A549 treated with ZK216348 at 1 μM for 4 hours (cell line): ENCODE measurements at places on chromosomes 1 and 21. TPM values are rescaled to one million over a fixed set of nuclear protein-coding genes. Genes with fewer than 3 reads are reported as not detected.

Gene FAM151A
- total RNA-seq, result 0.12 to 0.15 TPM in 2 of 5 replicates, not detected in the others

Gene BCL2L15
- total RNA-seq, result 0.64 to 2.0 TPM (median 0.86 TPM) in 5 replicates

Gene BRINP3
- total RNA-seq, result not detected in 5 replicates

Gene TMOD4
- 0.66 to 0.74 TPM in 2 of 5 replicates, not detected in the others for total RNA-seq

Gene FAM43B
- 2.3 to 6.5 TPM (median 4.9 TPM) in 5 replicates for total RNA-seq

Gene C8B
- not detected in 5 replicates for total RNA-seq

Gene A3GALT2
- not detected in 5 replicates for total RNA-seq

Gene TLCD4
- total RNA-seq, result 2.9 to 13.1 TPM (median 9.3 TPM) in 5 replicates

Gene DISP3
- 0.15 to 0.44 TPM (median 0.37 TPM) in 4 of 5 replicates, not detected in the other for total RNA-seq

Gene OPRD1
- total RNA-seq, result 0.02 to 0.08 TPM (median 0.03 TPM) in 5 replicates

Gene LCK
- total RNA-seq, result not detected in 5 replicates

Gene VTCN1
- 0.09 to 0.13 TPM in 2 of 5 replicates, not detected in the others for total RNA-seq

Gene CDCA8
- total RNA-seq, result 44.6 to 52.4 TPM (median 46.6 TPM) in 5 replicates

Gene PTPN7
- 0.05 to 0.26 TPM in 2 of 5 replicates, not detected in the others for total RNA-seq
